ENCODE measurements at places on chromosomes 6 and 20.

GRCh38 chr20:63782051-63782471 is 42.5 kb downstream of the SLC2A4RG start:
- no peak for DNase-seq

- DNase-seq: no peak
Measured at GRCh38 chr6:217048-217659, 75.1 kb upstream of the DUSP22 start.

DNA sequence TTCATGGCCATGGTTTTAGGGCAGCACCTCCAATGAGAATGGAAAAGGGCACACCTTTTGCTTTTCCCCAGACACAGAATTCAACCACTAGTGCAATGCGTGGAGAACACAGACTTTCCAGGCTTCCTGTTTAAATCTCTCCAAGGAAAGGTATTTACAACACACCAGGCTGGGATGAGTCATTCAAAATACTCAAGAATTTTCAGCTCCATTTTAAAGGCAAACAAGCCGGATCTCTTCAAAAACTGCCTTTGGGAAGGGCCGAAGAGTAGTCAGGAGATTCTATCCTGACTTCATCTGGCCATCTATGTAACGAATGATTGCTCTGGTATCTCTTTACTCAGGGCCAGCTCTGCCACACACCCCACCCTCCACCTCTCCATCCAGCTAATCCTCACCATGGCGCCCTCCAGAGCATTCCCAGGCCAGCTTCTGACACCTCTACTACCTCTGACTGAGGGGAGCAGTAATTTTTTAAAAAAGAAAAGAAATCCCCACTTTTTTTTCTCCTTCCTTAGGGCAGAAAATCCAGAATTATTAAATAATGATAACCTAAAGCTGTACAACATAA is 254.6 kb downstream of the LY86 start:
- no peak for DNase-seq

DNA sequence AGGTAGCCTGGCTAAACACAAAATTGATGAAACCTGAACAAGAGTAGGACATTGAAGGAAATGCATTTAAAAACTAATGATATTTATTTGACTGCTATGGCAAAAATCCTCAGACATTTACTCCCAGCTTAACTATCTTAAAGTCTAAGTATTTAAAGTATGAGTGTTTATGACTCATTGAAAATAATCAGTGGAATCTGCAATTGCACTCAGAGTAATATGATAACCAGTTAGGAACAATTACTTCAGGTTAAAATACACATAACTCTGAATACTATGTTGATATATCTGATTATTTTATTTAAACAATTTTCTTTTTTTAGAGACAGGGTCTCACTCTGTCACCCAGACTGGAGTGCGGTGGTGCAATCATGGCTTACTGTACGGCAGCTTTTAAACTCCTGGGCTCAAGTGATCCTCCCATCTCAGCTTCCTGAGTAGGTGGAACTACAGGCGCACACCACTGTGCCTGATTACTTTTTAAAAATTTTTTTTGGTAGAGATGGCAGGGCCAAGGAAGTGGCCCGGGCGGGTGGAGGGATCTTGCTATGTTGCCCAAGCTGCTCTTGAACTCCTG is 43.9 kb downstream of the FILIP1 start:
- no peak for DNase-seq

DNA sequence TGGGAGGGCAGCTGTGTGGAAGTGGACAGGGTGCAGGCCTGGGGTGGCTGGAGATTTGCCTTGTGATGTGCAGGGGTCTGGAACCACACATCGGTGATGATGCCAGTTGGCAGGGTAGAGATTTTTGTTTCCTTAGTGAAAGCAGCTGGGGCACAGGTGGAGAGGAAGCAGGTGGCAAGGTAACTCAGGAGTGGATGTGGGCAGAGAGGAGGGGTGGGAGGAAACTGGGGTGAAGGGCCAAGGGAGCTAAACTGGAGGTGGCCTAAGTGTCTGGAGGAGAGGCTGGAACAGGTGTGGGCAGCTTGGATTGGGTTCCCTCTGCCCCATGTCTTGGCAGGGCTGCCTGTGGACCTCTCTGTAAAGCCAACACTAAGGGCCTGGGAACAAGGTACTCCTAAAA is 4.7 kb upstream of the SCUBE3 start:
- DNase-seq: no peak

DNA sequence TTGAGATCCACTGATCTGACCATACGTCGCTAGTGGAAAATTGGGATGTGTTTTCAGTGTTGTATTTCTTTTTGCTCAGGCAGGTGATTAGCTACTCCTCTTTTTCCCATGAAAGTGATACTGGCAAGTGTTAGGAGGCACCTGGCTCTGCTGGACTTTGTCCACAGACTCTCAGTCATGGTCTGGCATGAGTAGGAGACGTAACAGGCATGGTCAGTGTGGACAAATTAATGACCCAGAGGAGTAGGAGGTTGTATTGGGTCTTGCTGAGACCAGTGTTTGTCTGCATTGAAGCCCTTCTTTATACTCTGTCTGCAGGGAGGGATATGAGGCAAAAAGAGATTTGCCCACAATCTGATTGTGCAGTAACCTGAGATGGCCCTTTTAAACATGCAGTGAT is 178.7 kb downstream of the DTNBP1 start:
- DNase-seq: no peak

GRCh38 chr20:24815196-24815815 is 133.8 kb upstream of the CST7 start:
- DNase-seq: no peak

- no peak for DNase-seq
Measured at GRCh38 chr6:12560315-12560714, 156.3 kb upstream of the PHACTR1 start.

GRCh38 chr6:37974943-37975342 is 155.4 kb downstream of the ZFAND3 start:
- DNase-seq: no peak

GRCh38 chr6:14918200-14918907 is 327.5 kb upstream of the JARID2 start:
- no peak for DNase-seq

- no peak for DNase-seq
Measured at GRCh38 chr20:41017448-41018042, 11.1 kb upstream of the TOP1 start.

DNA sequence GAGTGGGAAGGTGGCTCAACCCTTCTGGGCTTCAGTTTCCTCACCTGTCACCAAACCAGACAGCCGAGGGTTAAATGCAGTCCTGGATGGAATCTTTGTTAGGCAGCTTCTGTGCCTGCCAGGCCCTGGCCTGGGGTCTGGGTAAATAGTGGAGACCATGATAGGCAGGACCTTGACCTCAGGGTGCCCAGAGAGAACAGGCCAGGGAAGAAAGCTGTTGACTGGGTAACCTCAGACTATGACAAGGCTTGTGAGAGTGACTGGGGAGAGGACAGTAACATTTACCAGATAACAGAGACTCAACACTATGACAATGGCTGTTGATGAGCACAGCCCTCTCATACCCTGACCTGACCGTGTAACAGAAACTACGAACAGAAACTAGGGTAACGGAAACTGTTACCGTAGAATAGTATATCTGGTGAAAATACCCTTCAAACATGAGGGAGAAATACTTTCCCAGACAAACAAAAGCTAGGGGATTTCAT is 218.3 kb downstream of the PREX1 start:
- no peak for DNase-seq

DNA sequence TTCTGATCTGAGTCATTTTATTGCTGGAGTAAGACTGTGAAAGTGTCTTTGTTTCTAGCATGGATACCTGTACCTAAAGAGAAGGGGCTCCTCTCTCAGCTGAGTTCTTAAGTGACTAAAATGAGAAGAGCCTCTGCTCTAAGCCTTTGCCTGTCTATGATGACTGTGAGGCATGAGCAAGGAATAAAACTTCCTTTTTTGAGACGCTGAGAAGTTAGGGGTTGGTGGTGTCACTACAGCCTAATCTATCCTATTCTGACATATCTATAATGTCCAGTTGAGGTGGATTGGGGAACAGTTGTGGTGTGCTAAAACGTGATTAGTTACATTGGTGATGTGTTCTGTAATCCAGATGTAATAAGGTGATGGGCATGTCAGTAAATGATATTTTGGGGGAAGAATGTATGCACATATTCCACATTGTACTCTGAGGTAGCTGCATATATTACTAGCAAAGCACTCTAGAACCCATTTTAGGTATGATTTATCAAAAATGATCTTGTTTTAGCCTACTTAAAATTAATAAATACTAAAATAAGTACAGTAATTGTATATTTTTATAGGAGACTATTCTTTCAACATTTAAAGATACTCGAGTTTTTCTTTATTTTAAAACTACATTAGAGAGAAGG is 18.1 kb downstream of the ADGRB3 start:
- DNase-seq: no peak

DNA sequence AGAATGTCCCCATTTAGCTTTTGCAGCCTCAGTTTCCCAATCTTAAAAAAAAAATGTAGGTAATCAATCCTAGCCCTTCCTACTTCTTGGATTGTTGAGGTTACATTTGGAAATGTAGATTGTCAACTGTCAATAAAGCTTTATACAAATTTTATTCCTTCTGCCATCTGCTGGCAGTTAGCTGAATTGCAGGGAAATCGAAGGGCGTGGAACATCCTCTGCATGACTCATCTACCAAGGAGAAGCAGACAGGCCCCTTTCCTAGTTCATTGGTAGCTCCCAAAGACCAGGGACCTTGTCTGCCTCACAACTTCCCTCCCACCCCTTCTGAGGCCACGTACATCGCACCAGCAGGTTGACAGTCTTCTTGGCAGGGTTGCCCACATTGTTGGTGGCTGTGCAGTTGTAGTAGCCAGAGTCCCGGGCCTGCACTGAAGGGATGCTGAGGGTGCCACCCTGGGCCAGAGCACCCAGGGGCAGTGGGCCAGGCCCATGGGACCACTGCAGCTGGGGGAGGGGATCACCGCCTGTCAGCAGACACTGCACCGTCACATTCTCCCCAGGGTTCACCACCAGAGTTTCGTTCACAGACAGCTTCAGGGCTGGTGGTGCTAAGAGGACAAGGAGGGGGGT is 43.6 kb downstream of the MDGA1 start:
- no peak for DNase-seq

DNA sequence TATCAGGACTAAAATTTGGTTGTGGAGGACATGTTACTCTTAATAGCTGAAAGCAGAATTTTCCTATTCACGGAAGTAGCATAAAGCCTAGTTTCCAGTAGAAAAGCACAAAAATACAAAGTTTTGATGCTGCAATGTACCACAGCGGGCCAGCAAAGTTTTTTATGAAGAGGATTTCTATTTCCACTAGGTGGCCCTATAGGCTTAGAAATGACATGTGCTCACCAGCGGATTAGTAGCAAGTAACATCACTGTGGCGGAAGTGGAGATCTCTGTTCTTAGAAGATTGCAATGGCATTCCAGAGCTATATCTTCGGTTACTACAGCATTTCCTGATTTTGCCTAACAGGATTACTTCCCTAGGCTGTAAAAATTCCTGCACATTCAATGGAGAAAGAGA is 1219.0 kb upstream of the EYS start:
- no peak for DNase-seq

DNA sequence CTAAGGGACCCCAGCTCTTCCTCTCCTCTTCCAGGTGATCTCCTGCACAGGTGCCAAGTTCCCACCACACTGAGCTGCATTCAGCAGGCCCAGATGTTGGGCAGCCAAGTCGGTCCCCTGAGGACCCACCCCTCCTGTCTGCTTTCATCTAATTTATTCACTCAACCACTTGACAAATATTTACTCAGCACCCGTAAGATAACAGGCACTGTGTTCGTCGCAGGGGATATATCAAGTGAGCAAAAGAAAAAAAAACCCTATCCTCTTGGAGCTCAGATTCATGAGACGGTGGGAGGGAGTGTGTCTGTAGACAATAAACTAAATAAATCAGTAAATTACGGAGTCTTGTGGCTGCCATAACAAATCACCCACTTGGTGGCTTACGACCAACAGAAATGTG is 143.6 kb downstream of the MRPL14 start:
- no peak for DNase-seq

- no peak for DNase-seq
Measured at GRCh38 chr6:26155061-26155930, 68.1 kb downstream of the HFE start.

DNA sequence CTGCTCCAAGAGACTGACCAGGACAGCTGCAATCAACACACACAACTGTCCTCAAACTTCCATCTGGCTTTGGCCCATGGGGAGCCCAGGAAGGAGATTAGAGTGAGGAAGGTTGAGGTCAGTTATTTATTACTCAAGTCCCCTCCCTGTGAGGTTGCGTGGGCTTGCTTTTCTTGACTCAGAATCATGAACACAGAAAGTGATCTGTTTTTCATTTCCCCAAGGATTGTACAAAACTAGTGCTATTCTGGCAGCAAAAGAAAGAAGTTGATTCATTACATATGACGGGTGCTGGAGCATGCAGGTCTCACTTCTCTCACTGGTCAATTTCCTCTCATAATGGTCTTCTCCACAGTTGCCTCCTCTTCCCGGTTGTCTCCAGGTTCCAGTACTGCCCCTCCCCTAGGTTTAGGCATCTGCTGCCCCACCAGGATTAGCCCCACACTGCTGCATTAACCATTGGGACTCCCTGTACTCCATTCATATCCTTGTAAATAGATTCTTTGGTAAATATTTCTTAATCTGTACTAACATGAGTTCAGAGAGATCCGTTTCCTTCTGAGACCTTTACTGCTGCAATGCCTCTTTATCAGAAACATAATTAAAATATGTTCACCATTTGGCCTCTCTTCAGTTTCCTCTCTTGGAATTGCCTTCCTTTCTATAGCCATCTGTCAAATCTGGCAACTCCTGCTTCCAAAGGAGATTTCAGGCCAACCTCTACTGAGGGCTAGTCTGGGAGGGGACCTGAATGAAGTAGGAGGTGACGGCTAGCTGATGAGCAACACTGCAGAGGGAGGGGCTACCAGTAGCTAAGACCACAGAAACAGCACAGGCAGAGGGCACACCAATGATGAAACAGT is 888.8 kb downstream of the QKI start:
- no peak for DNase-seq

GRCh38 chr6:142183351-142183750 is 36.3 kb downstream of the VTA1 start:
- DNase-seq: no peak

DNA sequence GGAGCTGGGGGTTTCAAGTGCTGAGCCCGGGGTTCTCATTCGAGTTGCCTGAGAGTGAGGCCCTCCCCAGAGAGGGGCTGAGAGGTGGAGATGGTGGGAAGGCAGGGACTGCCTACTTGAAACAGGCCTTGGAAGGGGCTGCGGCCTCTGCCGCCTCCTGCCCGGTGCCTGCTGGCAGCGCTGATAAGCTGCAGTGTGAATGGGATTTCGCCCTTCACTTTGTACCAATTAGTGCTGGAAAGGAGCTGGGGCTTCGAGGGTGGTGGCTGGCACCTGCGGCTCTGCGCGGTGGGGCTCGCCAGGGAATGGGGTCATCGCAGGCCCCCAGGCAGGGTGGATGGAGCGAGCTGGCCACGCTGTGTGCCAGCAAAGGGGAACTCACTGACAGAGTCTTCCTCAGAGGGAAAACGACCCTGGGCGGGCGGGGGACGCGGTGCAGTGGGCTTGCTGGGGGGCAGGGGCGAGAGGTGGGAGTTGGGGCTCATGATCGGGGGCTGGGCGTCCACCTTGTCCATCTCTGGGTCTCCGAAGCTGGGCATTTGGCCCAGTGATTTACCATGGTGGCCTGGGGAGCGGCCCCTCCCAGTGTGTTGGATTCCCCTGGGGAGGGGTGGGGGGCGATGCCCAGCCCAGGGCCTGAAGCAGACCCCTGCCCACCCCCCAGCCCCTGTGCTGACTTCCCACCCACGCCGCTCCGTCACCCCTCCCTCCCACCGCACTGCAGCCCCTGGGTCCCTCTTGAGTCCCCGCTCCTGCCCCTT is 22.9 kb downstream of the COL20A1 start:
- no peak for DNase-seq
